ENCODE measurements at places on chromosomes 4 and X.

- H3K4me1 ChIP-seq = peaks cover 7% of the 10 kb centered on the region
- DNase-seq = no peak
These were observed 2.6 kb downstream of the UBE2K start for GRCh38 chr4:39700554-39700953.

DNA sequence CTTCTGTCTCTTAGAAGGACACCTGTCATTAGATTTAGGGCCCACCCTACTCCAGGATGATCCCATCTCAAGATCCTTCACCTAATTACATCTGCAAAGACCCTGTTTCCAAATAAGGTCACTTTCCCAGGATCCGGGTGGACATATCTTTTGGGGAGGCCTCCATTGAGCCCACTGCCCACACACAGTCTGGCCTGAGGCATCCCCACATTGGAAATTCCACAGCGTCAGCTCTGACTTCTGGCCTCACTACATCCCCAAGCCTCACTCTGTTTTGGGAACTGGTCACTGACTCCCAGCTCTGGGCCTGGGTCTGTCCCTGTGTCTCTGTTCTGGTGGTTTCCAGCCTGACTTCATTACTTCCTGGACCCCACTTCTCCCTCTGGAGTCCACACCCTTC, 285.5 kb downstream of the CRLF2 start:
- H3K4me1 ChIP-seq = no peaks in the 10 kb centered on the region
- no peaks in the 10 kb centered on the region for H3K36me3 ChIP-seq
- H3K27ac ChIP-seq = no peak overlapping the region
- no peak for DNase-seq
- H3K4me3 ChIP-seq = no peak overlapping the region

- no peak overlapping the region for H3K27ac ChIP-seq
- no peaks in the 10 kb centered on the region for H3K27me3 ChIP-seq
These were observed 27.6 kb upstream of the NKAP start for GRCh38 chrX:119971184-119971583.

DNA sequence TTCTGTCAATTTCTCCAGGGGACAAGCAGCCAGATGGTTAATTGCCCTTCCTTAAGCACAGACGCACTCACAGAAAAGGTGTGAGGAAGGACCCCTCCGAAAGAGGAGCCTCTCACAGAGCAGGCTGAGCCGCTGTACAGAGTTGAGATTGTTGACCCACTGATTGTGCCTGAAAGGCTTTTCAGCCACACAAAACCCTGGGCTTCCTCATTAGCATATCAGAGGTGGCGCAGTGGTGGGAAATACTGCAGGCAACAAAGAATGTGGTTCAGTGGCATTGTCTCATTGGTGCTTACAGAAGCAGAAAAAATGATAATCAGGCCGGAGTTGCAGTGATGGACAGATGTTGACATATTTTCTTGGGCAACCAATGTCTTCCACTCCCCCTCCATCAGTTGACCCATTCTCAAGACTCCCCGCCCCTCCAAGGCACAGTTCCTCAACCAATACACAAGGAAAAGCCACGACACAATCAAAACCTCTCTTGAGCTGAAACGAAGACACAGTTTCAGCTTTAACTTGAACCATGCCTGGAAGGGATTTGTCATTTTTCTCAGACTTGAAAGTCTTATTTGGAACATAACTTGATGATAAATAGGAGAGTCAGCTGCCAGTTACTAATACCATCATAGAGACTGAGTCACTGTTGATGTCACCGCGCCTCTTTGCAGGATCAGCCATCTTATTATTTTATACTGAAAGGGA, 53.1 kb downstream of the ATXN3L start:
- H3K36me3 ChIP-seq = no peaks in the 10 kb centered on the region
- no peak for DNase-seq
- no peaks in the 10 kb centered on the region for H3K4me1 ChIP-seq
- no peak overlapping the region for H3K4me3 ChIP-seq
- H3K27me3 ChIP-seq = no peaks in the 10 kb centered on the region

DNA sequence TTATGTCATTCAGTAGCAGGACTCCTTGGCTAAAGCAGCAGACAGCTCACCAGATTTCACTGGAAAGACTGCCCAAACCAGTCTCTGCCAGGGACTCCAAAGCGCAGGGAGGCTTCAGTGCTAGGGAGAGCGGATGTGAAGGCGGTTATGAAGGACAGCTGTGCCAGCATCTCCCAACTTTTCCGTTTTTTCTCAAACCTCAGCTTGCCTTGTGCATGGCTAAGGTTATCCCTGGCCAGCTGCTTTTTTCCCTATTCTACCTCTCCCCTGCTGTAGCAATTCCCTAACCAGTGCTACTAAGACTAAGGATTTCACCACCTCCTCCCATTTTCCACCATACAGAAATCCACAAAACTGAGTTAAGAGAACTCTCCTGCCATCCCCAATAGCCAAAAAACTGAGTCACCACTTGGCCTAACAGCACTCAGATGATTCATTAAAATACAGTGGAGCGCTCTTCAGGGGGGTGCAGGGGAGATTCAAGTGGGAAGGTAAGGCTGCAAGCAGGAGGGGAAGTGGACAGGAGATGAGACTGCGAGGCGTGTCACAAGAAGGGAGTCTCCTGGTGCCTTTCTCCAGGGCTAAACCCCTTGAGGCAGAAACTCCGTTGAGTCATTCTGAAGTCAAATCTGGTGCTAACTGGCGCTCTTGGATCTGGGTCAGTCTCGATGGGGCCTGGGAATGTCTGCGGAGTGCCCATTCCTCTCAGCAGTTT, 90.7 kb downstream of the PALLD start:
- peaks cover 24% of the 10 kb centered on the region for H3K4me1 ChIP-seq
- peak overlapping the region; percentile 46 for H3K4me3 ChIP-seq
- H3K27me3 ChIP-seq = no peaks in the 10 kb centered on the region
- DNase-seq = no peak

DNA sequence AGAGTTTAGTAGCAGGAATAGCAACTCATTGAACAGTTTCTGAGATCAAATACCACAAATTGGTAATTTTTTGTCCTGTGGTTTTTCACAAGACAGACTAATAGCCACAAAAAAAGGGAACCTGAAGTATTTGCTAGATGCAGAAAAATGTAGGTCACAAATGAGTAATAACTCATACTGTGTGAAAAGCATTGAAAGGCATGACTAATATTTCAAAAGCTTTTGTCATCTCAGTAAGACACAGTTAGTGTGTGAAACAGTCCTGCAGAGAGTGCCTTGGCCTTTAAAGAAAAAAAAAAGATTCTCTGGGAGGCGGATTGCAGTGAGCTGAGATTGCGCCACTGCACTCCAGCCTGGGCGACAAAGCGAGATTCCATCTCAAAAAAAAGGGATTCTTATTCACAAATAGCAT, 31.4 kb upstream of the SLC25A31 start:
- no peaks in the 10 kb centered on the region for H3K4me1 ChIP-seq
- no peak for DNase-seq
- H3K27me3 ChIP-seq = no peaks in the 10 kb centered on the region
- peaks cover 4% of the 10 kb centered on the region for H3K36me3 ChIP-seq

- no peaks in the 10 kb centered on the region for H3K4me1 ChIP-seq
- no peak for DNase-seq
- no peaks in the 10 kb centered on the region for H3K27me3 ChIP-seq
- H3K27ac ChIP-seq = no peak overlapping the region
These were observed 44.0 kb downstream of the ZNF518B start for GRCh38 chr4:10413177-10413576.

- H3K27me3 ChIP-seq = no peaks in the 10 kb centered on the region
- H3K36me3 ChIP-seq = no peaks in the 10 kb centered on the region
- no peaks in the 10 kb centered on the region for H3K4me1 ChIP-seq
These were observed 1415.5 kb downstream of the PCDH7 start for GRCh38 chr4:32135642-32136041.

- no peak for DNase-seq
- no peaks in the 10 kb centered on the region for H3K27me3 ChIP-seq
- no peaks in the 10 kb centered on the region for H3K36me3 ChIP-seq
- peak overlapping the region; percentile 59 for H3K4me3 ChIP-seq
These were observed 180.7 kb downstream of the GASK1B start for GRCh38 chr4:157992038-157992705.

DNA sequence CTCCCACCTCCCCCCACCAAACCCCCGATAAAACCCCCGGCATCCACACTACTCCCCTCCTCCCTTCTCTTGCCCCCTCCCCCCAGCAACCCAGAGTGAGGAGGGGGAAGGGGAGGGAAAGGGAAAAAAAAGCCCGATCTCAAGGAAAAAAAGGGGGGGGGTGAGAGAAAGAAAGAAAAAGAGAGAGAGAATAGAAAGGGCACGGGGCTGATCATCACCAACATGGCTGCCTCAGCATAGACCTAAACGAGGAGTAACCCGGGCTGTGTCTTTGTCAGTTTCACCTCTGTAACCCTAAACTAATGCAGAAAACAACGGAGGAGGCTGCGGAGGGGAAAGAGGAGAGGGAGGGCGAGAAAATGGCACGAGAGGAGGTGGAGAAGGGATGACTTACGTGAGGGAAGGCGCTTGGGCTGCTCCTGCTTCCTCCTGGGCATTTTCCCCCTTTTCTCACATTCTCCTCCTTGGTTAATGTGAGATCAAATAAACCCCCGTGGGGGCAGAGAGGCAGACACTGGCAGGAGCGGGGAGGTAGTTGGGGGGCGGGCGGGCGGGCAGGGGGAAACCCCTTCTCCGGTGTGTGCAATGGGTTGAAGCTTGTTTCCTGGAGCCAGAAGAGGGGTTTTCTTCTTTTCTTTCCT, 532 bp downstream of the ZNF827 start:
- H3K27me3 ChIP-seq = no peaks in the 10 kb centered on the region
- DNase-seq = no peak
- no peaks in the 10 kb centered on the region for H3K36me3 ChIP-seq

GRCh38 chrX:86455495-86455894, 307.2 kb downstream of the DACH2 start:
- no peaks in the 10 kb centered on the region for H3K36me3 ChIP-seq
- H3K4me1 ChIP-seq = no peaks in the 10 kb centered on the region
- H3K27ac ChIP-seq = no peak overlapping the region
- no peaks in the 10 kb centered on the region for H3K27me3 ChIP-seq
- no peak overlapping the region for H3K4me3 ChIP-seq

- no peaks in the 10 kb centered on the region for H3K4me1 ChIP-seq
- no peak for DNase-seq
- no peak overlapping the region for H3K4me3 ChIP-seq
- no peaks in the 10 kb centered on the region for H3K27me3 ChIP-seq
- H3K36me3 ChIP-seq = no peaks in the 10 kb centered on the region
These were observed 2.7 kb downstream of the ACE2 start for GRCh38 chrX:15598026-15598425.

- no peak overlapping the region for H3K4me3 ChIP-seq
- peak overlapping the region; percentile 68 for H3K27ac ChIP-seq
- no peak for DNase-seq
- no peaks in the 10 kb centered on the region for H3K36me3 ChIP-seq
- no peaks in the 10 kb centered on the region for H3K27me3 ChIP-seq
These were observed 23.4 kb upstream of the PAQR3 start for GRCh38 chr4:78962597-78963115.

DNA sequence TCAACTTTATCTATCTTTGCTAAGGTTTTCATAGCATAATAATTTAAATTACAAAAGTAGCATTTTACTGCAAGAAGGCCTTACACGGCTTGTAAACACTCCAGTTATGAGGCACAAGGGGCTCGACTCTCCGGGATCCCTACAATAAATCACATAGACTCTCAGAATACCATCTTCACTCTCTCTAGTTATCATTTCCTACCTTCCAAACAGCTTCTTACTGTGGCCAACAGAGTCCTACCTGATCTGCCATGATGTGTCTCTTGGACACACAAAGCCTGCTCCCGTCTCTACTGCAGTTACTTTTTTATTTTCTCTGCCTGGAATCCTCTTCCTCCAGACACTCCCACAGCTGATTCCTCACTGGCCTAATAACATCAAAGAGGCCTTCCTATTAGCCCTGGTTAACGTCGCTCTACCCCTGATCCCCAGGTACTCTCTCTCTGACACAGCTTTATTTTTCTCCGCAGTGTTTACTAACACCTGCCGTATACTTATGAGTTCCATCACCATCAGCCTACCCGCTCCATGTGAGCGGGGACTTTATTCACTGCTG, 559.6 kb upstream of the DIPK2B start:
- H3K36me3 ChIP-seq = no peaks in the 10 kb centered on the region
- no peaks in the 10 kb centered on the region for H3K4me1 ChIP-seq
- H3K4me3 ChIP-seq = no peak overlapping the region
- no peak for DNase-seq
- H3K27me3 ChIP-seq = no peaks in the 10 kb centered on the region
- H3K27ac ChIP-seq = no peak overlapping the region

- no peak for DNase-seq
- H3K27me3 ChIP-seq = no peaks in the 10 kb centered on the region
- no peaks in the 10 kb centered on the region for H3K4me1 ChIP-seq
- H3K4me3 ChIP-seq = no peak overlapping the region
- no peak overlapping the region for H3K27ac ChIP-seq
These were observed 209.6 kb upstream of the IRS4 start for GRCh38 chrX:108945883-108946523.

GRCh38 chr4:142353149-142353738, 492.9 kb downstream of the INPP4B start:
- H3K27me3 ChIP-seq = no peaks in the 10 kb centered on the region
- peak overlapping the region; percentile 41 for H3K4me3 ChIP-seq
- peaks cover 15% of the 10 kb centered on the region for H3K4me1 ChIP-seq
- H3K36me3 ChIP-seq = no peaks in the 10 kb centered on the region

DNA sequence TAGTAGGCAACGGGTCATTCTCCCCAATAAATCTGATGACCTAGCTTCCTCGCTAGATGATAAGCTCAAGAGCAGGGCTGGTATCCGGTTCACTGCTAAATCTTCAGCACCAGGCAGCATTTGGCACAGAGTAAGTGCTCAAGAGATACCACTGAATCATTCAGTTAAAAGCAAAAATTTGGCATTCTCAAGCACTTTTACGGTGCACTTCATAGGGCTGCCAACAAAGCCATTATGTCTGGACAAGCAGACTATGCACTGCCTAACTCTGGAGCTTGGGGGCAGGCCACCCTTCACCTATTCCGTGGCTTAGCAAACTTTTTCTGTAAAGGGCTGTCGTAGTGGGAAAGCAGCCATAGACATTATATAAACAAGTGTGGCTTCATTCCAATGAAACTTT, 23.8 kb upstream of the CXorf38 start:
- no peak for DNase-seq
- H3K36me3 ChIP-seq = peaks cover 23% of the 10 kb centered on the region
- no peak overlapping the region for H3K4me3 ChIP-seq

GRCh38 chr4:121457278-121457875, 76.6 kb upstream of the QRFPR start:
- DNase-seq = no peak
- H3K4me1 ChIP-seq = no peaks in the 10 kb centered on the region

- no peak overlapping the region for H3K4me3 ChIP-seq
- H3K27me3 ChIP-seq = no peaks in the 10 kb centered on the region
- no peaks in the 10 kb centered on the region for H3K4me1 ChIP-seq
- H3K27ac ChIP-seq = no peak overlapping the region
These were observed 25.5 kb downstream of the BBS12 start for GRCh38 chr4:122758033-122758432.
